ENCODE measurements at places on chromosomes 16 and 17.

- no peak for DNase-seq
Measured at GRCh38 chr16:247027-247426, 12.4 kb downstream of the FAM234A start.

GRCh38 chr17:77769215-77769614, 189.3 kb upstream of the TNRC6C start:
- DNase-seq: no peak

- no peak for DNase-seq
Measured at GRCh38 chr17:17114592-17115225, 72.5 kb downstream of the MPRIP start.

- DNase-seq: no peak
Measured at GRCh38 chr17:69457603-69458002, 43.1 kb downstream of the MAP2K6 start.

- DNase-seq: no peak
Measured at GRCh38 chr16:88405216-88406060, 22.7 kb downstream of the ZNF469 start.

GRCh38 chr16:8920645-8921346, 38.6 kb downstream of the LITAFD start:
- DNase-seq: no peak

DNA sequence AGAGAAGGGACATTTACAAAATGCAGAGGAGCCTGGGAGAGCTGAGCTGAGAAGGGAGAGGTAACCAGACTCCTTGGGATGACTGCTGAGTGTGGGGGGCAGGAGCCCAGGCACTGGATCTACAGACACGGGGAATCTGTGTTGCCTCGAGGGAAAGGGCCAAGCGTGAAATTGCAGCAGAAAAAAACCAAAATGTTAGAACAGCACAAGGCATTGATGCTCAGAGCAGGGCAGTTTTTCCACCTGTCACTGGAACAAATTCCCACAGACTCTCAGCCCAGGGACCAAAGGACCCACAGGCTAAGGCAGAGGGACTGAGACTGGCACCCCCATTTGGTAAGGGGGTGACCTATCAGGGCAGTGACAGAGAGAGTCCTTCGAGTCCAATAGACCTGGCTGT, 2.0 kb downstream of the PITPNM3 start:
- no peak for DNase-seq

DNA sequence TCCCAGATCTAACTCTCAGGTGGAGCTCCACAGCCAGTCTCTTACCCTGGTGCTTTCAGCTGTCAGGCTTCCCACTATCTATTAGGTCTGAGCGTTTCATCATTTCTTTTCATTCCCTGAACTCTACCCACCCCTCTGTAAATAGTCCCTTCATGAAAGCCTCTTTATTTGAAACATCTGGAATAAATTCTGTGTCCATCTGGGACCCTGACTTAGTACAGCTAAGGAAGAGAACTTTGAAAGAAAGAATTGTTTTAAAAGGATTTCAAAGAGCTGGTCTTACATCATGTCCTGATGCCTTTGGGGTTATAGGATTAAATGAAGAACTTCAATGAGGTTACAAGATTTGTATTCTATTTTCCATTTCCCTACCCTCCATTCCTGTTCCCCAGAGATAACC, 388.5 kb upstream of the CA10 start:
- DNase-seq: no peak

DNA sequence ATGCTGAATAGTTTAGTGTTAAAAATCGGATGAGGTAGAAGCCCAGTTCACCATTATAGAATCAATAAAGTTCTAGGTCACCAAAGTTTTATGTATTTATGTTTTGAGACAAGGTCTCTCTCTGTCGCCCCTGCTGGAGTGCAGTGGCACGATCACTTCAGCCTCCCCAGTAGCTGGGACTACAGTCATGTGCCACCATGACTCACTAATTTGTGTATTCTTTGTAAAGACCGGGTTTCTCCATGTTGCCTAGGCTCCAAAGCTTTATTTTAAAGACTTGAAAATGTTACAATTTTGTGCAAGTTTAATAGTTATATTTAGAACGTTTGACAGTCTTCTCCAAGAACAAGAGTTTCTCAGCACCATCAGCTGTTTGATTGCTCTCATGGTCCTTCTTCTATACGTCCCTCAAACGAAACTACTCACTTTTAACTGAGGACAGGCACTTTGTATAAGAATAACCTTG, 32.1 kb downstream of the NDE1 start:
- DNase-seq: peak; percentile 39

- DNase-seq: no peak
Measured at GRCh38 chr16:84505249-84506187, 1.1 kb upstream of the MEAK7 start.

DNA sequence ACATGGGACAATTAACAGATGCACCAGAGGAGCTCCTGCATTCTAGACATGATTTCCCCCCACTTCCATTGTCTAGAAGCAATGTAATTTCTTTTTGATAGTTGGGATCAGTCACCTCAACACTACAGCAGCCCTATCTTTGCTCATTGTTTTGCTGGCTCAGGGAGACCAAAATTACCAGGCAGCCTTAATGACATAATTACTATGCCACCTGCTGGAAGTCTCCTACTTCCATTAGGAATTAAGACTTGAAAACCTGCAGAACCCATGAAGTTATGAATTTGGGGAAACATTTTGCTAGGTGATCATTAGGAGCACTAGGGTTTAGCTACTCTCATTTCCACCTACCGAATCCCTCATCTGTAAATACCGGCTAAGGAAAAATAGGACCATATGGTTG, 312.0 kb upstream of the CA10 start:
- no peak for DNase-seq

GRCh38 chr17:17326275-17326875, 23.2 kb downstream of the NT5M start:
- no peak for DNase-seq

DNA sequence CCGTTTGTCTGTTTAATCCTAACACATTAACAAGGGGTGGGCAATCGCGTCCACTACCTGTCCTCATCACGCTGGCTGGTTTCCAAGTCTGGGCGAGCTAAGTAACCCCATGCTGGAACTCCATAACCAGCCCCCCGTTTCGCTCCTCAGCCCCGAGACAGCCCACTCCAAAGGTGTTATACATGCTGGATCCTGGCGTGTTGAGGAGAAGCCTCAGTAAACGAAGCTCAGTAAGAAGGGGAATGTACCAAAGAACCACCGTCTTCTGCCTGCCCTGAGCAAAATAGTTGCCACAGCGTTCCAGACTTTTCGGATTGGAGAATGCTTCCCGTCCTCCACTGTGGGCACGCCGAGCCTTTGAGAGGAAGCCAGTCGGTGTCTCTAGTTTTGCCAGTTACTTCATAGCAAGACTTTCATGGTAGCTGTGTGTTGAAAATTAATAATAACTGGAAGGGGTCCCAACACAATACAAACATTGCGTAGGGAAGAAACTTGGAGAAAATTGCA, 16.1 kb upstream of the C17orf78 start:
- no peak for DNase-seq

DNA sequence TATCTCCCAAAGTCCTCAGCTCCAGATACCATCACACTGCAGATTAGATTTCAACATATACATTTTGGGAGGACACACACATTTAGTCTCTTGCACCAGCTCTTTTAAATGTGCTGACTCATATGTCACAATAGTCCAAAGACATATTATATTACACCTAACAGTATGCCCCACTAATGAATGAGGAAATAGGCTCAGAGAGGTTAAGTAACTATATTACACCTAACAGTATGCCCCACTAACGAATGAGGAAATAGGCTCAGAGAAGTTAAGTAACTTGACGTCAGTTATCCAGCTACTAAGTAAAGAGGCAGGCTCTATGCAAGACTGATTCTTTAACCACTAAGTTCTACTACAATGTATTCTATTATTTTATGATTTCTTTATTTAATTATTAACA, 9.7 kb downstream of the IRX6 start:
- DNase-seq: no peak

- DNase-seq: no peak
Measured at GRCh38 chr17:65185668-65186382, 48.7 kb downstream of the RGS9 start.

DNA sequence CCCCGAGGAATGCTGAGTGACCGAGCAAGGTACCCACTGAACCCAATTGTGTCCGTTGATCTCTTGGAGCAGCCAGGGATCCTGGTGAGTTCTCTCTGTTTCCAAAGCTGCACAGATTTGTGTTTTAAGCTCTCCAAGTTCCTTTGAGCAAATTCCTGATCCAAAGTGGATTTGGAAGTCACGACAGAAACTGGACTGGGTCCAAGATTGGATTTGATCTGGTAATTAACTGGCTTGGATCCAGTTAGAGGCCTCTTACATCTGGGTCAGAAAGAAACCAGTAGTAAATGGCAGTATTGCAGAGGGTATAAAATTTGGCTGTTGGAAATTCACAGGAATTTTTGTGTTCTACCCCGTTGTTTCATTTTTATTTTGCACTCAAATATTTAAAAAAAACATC, 119.5 kb downstream of the PMP22 start:
- DNase-seq: no peak

GRCh38 chr17:29610395-29610794, 12.3 kb downstream of the CORO6 start:
- DNase-seq: no peak

GRCh38 chr17:72388765-72389473, 268.1 kb downstream of the SOX9 start:
- DNase-seq: peak; percentile 33

- DNase-seq: no peak
Measured at GRCh38 chr17:72631568-72631948, 460.9 kb downstream of the SLC39A11 start.

- DNase-seq: peak; percentile 73
Measured at GRCh38 chr17:60421273-60422161, 772 bp upstream of the CHCT1 start.

- DNase-seq: peak; percentile 98
Measured at GRCh38 chr16:14501331-14502255, 128.5 kb downstream of the PARN start.

- DNase-seq: no peak
Measured at GRCh38 chr17:79954281-79955166, 81.1 kb downstream of the TBC1D16 start.

DNA sequence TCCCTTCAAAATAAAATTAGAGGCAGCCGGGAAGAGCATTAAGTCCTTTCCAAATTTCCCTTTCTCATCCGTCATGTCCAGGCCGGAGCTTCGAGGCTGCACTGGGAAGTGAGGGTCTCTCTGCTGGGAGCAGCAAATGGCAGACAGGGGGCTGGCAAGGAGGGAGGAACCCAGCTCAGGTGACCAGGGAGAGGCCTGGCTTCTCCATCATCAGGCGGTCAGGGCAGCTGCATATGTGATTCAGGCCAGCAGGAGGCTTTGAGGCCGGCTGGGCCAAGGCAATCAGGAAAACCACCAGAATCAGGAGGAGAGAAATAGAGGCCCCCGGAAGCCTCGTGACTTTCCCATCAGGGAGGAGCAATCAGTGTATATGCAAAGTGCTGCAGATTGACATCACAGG, 85.0 kb upstream of the RPL38 start:
- DNase-seq: peak; percentile 3

GRCh38 chr16:61681124-61681523, 355.1 kb downstream of the CDH8 start:
- no peak for DNase-seq

- no peak for DNase-seq
Measured at GRCh38 chr16:11212798-11213196, 43.2 kb downstream of the SOCS1 start.

DNA sequence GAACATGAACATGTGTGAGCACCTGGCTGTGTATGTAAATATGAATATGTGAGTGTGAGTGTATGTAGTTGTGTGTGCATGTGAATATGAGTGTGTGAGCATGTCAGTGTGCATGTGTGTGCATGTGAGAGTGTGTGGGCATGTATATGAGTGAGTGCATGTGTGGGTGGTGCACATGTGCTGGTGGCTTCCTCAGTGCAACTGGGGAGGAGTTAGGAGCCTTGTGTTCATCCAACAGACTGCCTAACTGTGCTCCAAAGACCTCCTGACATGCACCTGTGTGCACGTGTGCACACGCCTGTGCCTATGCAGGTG, 1.4 kb downstream of the TMEM235 start:
- DNase-seq: no peak

DNA sequence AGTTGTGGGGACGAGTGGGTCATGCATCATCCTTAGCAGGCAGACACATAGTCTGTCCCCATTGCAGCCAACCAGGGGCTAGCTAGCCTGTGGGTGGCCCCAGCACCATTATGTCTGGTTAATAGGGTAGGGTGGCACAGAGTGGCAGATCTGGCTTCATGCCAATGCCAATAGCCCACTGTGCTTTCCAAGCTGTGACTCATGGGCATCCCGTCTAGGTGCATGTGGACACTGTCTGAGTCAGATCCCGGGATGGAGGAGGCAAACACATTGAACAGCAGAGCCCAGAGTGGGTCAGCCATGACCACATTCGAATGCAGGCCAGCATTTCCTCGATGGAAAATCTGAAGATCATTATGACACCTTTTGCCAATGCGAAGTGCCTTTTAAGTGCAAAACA, 2.5 kb downstream of the HS3ST2 start:
- DNase-seq: no peak

- DNase-seq: no peak
Measured at GRCh38 chr17:63015824-63016223, 49.8 kb downstream of the TANC2 start.
